Effector CD4-positive, alpha-beta T cell (primary cell): ENCODE measurements at places on chromosomes 2 and 18.

DNA sequence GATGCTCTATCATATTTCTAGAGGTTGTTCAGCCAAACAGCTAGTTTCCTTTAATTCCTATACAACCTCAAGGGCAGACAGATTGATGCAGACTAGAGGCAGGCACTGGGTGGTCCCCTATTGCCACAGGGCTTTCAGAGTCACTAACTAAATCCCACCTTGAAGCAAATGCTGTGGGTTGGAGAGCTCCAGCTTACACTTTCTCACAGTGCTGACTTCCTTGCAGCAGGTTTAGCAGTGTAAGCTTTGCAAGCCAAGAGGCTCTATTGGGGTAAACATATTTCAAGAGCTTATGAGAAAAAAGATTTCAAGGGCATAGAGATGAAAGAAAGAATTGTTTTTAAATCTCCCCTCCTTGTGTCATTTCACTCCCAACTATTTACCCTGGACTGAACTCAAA, 366.5 kb upstream of the CRIM1 start:
- no peak for DNase-seq

DNA sequence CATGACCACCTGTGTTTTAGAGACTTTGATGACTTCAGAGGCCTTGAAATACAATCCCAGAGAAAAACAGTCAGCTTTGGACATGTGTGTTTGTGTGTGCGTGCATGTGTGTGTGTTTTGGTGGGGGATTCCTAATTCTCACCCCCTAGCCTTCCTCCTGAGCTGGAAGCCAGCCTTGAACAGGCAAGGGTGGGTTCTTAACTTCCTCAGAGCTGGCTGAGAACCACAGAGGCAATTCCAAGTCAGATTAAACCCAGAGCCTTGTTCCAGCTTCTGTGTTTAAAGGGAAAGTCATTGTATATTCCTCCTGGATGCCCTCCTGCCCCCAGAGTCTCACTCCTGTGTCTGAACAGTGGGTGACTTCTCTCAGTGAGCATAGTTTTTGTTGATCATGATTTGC, 45.2 kb upstream of the MGAT4A start:
- no peak for DNase-seq

DNA sequence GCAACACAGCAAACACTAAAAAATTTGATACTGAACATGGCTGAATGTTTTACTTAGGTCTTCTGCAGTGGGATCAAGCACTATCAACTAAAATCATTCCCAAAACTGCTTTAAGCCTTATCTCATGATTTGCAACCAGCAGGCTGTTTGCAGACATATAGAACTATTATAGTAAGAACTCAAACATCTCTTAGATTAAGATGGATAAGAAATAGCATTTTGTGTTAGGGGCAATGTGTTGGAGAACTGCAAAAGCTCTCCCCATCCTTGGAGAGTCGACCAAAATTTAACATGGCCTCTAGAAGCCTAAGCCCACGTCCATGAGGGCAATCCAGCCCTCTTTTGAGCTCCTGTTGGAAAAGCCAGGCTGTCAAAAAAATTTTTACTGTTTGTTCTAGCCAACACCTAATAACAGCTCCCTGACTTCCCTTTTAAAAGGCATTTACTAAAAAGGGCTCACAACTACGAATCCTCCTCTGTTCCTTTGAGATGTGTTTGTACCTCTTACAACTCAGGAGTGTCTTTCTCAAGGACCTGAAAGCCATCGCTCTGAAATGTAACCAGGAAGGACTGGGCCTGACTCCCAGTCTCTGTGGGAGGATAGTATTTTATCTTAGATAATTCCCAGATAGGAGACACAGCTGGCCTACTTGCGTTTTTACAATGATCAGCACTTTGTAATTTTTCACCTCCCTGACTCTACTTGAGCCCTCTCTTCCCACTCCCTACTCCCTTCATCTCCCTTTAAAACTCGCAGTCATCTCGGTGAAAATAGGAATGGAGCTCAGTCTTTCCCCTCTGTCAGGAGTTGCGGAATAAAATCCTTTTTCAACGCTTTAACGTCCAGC, 1.4 kb downstream of the KRCC1 start:
- no peak for DNase-seq

- DNase-seq, result no peak
These were observed 44.3 kb upstream of the SCLY start for GRCh38 chr2:238016526-238016925.

- DNase-seq, result no peak
These were observed 2.7 kb downstream of the CHPF start for GRCh38 chr2:219540784-219541504.

DNA sequence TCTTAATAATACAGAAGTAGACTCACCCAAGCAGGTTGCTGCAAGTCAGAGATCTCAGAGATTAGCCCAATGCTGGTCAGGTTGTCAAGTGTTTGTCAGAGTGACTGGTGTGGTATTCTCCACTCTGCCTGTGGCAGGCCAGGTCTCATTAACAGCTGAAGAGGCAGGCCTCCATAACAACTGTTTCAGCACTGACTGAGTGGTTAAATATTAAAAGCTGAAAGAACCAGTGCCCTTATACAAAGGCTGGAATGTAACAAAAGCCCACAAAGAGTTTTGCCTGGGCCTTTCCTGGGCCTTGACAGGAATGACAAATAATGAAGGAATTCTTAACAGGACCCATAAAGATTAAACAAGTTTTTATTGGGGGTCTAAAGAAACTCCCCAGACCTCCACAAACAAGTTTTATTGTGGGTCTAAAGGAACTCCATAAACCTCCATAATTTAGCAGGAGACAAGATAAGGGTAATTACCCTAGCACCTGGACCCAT, 26.8 kb downstream of the SULT1C2 start:
- DNase-seq, result no peak

- no peak for DNase-seq
These were observed 224.5 kb downstream of the DLGAP1 start for GRCh38 chr18:4230450-4231168.

DNA sequence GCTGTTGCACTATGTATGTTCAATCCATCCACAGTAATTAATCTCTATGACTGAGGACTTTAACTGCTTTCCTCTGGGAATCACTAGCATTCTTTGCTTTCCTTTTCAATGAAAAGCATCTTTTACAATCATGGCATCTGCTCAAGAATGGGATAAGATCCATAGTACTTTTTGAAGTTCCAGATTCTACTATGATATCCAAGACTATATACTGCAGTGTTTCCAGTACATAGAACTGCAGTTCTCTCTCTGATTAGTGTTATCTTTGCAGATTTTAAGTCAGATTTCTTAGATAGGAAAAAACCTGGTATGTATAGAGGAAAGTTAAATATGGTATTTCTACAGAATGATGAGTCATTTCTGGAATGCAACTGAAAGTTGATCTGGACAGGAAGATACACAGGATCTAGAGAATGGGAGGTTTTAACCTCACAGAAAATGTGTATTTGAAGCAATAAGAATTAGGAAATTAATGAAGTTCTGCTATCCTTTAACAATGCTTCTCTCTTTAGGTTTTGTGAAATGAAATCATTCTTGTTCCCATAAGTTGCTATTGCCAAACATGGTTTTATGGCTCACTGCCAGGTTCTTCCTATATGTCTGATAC, 670.7 kb downstream of the ERBB4 start:
- DNase-seq, result no peak

DNA sequence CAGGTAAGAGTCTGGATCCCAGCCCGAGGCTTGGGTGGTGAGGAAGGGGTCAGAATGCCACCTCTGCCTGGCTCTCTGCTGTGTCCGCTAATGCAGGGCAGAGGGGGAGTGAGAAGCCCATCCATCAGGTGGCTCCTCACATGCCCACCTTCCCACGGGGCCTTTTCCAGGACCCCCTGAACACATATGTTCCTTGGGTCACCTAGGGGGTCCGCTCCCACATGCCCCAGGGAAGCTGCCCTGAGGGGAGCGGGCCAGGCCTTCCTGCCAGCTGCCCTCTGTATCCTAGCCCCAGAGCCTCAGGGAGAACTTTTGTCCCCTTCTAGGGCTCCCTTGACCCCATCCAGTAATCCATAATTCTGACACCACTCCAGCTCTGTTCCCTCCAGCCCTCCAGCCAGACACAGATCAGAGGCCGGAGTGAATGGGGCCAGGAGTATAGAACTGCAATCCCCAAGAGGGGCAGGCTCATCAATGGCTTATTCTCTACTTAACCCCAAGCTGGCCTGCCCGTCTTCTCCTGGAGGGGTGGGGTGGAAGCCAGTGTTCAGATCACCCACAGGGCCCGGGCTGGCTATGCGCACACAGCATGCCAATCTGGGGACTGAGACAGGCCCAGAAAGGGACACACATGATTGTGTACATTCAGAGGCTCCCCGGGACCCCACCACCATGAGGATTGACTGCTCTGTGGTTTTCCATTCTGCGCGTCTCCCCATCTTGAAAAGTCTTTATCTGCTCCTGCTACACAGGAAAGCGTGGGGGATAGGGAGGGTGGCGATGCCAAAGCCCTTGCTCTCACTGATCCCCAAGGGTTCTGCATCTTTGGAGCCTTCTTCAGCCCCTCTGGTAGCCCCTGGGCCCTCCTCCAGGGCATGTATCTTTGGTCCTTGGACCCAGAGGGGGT, 1.1 kb downstream of the EMILIN1 start:
- DNase-seq, result no peak

DNA sequence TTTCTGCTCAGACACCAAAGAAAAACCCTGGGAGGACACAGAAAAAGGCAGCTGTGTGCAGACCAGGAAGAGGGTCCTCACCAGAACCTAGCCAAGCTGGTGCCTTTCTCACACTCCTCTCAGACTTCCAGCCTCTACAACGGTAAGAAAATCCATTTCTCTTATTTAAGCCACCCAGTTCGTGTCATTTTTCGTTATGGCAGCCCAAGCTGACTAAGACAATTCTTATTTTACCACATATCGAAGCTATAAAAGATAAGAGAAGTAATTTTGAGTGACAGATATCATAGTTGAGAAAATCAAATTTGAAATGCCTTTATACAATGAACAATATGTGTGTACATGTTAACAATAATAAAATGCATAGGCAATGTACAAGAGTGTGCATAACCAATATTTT, 219.5 kb downstream of the CBLN2 start:
- DNase-seq, result no peak

DNA sequence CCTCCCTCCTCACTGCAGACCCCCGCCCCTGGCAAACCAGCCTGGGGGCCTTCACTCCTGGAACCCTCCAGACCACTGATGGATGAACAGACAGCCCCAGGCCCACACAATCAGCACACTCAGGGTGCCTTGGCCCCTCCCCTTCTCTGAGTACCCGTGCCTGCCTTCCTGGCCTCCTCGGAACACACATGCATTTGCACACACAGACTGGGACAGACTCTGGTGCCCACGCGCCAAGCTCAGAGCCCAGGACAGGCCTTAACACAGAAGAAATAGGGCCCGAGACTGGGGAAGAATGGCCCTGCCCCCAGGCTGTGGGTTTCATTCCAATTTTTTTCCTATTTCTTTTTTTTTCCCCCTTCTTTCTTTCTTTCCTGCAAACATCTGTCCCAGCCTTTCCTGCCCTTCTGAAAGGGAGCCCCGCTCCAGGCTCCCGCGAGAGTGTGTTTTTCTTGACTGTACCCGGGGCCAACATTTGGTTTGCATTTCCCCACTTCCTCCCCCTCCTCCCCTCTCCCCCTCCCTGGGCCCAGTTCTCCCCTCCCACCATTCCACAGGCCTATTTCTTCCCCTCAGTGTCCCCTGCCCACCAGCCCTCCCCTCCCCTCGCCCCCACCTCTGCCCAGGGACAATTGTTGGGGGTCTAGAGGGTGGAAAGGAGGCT, 618 bp upstream of the TNS1 start:
- no peak for DNase-seq

- no peak for DNase-seq
These were observed 44.2 kb downstream of the CEP192 start for GRCh38 chr18:13035249-13035914.

DNA sequence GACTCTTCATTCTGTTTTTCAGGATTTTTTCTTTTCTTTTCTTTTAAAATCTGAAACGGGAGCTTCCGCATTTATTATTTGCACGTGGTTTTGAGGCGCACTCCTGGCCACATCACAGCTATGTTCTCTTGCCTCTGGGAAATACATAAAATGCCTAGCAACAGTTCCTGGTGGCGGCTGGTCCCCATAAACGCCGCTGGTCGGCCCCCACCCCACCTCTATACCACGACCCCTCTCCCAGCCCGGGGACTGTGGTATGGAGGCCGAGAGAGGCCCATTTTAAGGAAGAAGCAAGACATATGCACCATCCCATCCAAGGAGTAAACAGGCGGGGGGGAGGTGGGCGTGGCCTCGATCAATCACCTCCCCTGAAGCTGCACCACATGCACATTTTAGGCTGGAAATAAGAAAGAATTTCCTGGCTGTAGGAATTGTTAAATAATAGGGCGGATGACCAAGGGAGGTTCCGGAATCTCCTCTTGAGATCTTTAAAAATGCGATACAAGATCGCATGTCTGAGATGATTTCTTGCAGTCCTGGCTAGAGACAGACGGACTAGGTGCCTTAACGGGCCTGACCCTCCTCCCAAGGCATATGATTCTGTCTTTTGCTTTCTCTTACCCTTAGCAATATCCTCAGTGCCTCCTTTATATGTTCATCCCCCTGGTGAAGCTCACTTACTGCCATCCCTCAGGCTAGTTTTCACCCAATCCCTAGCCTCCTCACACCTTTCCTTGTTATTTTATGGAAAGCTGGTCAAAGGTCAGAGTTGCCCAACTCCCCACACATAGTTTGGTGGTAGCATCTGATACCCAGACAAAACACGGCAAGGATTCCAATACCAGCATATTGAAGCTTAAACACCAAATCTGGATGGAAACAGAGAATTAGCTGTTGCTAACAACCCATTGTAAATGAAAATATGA, 82.4 kb downstream of the BCL2 start:
- no peak for DNase-seq

DNA sequence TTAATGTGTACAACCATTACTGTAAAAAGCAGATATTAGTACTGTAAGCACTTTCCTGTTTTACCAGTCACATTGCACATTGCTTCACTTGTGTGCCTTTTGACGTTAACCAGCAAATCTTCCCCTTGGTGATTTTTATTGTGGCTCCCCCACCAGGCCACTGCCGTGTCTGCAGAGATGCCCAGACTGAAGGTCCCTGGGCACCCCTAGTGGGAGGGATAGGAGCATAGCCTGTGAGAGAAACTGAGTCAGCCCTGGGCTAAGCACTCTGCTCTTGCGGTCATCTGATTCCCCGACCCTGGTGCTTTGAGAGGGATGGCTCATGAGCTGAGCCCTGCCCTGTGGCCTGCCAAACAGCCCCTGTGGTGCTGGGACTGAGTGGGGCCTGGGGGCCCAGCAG, 73.4 kb downstream of the INPP4A start:
- DNase-seq, result peak; percentile 45

GRCh38 chr2:32652555-32653209, 24.8 kb downstream of the TTC27 start:
- no peak for DNase-seq

GRCh38 chr2:134282629-134283400, 28.9 kb downstream of the MGAT5 start:
- no peak for DNase-seq

GRCh38 chr2:217288472-217289063, 428.7 kb upstream of the TNP1 start:
- DNase-seq, result no peak

- DNase-seq, result no peak
These were observed 119.0 kb downstream of the FEZ2 start for GRCh38 chr2:36478999-36479398.
